IMR-90 (cell line): ENCODE measurements at places on chromosomes 7 and 10. TPM values are rescaled to one million over a fixed set of nuclear protein-coding genes. Genes with fewer than 3 reads are reported as not detected.

TMEM130 gene
- 1.1 and 1.4 TPM in 2 replicates for total RNA-seq

CHST12 gene
- 3.8 and 4.7 TPM in 2 replicates for total RNA-seq

NUTM2A gene
- total RNA-seq: under 0.01 and 0.18 TPM in 2 replicates

DGKI gene
- 15.3 and 15.8 TPM in 2 replicates for total RNA-seq

HMX3 gene
- total RNA-seq: not detected in 2 replicates
